T-helper 2 cell treated with Interferon-gamma antibody and Interleukin-4, amounts not matched to agents 5 μg/mL and 100 μg/mL, for 36 hours (primary cell): ENCODE measurements at places on chromosomes 1 and 21.

DNA sequence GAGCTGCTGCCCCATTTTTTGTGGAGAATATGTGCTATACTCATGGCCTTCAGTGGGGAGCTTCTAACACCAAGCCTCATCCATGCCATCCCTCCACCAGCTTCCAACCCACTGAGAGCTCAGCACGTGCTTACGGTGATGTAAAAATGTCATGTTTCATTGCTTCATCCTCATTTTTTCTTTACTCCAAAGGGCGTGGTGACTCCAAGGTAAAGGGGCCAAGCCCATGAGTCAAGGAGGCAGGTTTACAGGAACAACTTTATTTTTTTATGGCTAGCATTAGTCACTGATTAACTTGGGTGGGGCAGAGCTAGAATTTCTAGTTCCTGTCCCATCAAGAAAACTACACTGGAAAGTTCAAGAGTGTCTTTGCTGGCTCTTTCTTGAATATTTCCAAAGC lies at the start of gene C1orf226:
TSS of gene C1orf226 (plus strand) at position 346 of the 400 bp plus-strand sequence. CDS start 174 bp downstream, outside the sequence.
- no peak for DNase-seq

GRCh38 chr1:223492044-223492443 lies 98.8 kb downstream of the CCDC185 start:
- no peak for DNase-seq

DNA sequence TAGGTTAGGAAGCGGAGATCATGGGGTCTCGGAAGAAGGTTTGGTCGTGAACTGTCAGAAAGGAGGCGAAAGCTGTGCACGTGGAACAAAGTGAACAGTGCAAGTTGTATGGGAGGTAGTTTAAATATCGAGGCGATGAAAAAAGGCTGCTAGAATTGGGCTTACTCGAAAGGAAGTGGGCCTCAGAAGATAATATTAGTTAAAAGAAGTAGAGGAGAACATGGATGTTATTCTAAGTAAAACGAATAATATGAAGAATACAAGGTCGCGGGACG lies 571 bp downstream of the WDR3 start:
- no peak for DNase-seq

- DNase-seq = no peak
These were observed 115.4 kb upstream of the EDN2 start for GRCh38 chr1:41599912-41600311.

DNA sequence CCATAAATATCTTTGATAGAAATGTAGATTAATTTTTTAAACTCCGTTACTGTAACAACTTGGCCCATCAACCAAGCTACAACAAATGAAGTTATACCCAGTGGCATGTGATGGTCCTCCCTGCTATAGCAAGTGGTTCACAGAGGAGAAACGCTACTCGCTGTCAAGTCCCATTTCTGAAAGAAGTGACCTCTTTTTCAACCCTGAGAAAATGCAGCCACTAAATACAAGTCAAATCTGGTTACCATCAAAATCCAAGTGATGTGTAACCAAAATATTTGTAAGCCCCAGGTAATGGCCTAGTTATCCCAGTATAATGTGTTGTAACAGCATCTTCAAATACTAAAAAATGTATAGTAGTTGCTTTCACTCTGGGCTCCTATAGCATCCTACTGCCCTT lies 151.8 kb downstream of the MIS18A start:
- DNase-seq = no peak

DNA sequence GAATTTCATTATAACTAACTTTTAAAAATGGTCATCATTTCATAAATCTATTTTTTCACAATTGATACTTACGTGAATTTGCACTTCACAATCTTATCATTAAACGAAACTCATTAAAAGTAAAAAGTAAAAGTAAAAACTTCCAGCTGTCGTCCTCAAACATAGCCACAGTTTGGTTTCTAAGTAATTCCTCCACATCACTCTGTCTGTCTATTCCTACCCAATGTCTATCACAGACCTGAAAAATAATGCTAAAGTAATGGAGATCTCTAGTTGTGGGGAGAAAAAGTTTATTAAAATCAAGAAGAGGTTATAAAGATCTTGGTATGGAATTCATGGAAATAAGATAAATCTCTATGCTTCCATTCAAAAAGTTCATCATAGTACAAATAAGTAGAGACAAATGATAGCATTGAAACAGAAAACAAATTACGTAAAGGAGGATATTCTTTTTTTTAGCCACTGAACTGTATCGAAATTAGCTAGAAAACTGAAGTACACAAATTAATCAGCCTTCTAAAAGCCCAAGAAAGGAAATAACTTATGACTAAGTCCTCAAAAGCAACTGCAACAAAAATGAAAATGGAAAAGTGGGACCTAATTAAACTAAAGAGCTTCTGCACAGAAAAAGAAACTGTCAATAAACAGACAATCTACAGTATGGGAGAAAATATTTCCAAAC lies 148.6 kb downstream of the TIAM1 start:
- no peak for DNase-seq

DNA sequence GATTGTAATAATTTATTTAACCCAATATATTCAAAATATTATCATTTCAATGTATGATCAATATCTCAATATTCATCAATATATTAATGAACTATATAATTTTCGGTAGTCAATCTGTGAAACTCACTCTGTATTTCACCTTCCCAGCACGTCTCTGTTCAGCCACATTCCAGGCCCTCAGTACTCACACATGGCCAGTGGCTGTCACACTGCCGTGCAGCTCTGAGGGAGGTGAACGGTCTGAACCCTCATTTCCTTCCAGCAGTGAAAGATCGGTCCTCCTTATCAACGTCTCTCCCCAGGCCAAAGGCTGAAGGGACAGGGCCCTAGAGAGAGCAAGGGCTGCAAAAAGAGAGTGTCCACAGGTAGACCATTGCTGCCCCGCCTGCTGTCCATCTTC lies 39.5 kb upstream of the ZNF124 start:
- no peak for DNase-seq

GRCh38 chr1:116958110-116958509 lies 43.5 kb upstream of the CD101 start:
- no peak for DNase-seq

DNA sequence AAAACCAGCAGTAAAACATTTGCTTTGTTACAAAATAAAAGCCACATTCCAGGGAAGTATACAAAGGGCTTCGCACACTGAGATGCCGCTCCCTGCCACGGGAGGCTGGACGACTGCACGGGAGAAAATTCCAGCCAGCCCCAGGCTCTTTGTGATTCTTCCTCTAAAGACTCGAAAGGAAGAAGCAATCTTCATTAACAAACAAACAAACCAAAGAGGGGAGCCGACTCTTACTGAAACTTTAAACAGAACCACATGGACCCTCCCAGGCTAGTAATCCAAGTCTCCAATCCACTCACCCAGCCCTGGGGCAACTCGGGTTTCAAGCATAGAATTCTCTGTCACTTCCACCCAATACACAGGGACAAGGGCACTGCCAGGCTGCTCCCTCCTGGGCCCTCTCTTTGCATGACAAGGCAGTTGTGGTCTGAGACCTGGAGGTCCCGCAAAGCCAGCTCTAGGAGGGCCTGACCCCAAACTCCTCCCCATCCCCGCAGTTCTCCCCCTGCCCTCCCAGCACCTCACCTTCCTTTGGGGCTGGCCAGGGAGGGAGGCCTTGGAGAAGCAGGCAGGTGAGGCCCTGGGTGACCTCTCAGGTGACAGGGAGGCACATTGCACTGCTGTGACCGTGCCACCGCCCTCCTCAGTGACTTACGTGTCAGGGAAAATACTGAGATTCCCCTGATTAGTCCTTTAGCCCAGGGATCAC lies 26.6 kb upstream of the COL18A1 start:
- no peak for DNase-seq

DNA sequence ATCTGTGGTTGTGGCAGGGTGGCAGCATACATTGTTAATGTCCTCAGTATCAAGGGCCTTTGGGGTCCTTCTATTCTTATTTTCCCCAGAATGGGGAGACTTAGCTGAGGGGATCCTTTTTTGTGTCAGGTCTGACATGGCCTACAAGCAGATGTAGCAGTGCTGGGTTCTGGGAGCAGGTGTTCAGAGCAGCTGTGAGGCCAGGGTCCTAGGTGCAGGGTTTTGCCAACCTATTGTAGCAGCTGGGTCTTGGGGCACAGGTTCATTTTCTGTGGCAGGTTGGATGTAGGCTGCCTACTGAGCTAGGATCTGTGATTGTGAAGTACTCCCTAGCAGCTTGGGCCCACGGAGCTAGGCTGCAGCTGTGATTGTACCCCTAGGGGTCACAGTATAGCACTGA lies 60.1 kb downstream of the DIPK1A start:
- DNase-seq = no peak

- no peak for DNase-seq
These were observed 569.0 kb upstream of the ADGRL2 start for GRCh38 chr1:81231729-81232038.

GRCh38 chr1:151918819-151919610 lies 9.7 kb upstream of the THEM4 start:
- no peak for DNase-seq

GRCh38 chr1:54014009-54014629 lies 3.9 kb downstream of the LDLRAD1 start:
- no peak for DNase-seq

- no peak for DNase-seq
These were observed 3.0 kb downstream of the SLC19A1 start for GRCh38 chr21:45539046-45539795.

DNA sequence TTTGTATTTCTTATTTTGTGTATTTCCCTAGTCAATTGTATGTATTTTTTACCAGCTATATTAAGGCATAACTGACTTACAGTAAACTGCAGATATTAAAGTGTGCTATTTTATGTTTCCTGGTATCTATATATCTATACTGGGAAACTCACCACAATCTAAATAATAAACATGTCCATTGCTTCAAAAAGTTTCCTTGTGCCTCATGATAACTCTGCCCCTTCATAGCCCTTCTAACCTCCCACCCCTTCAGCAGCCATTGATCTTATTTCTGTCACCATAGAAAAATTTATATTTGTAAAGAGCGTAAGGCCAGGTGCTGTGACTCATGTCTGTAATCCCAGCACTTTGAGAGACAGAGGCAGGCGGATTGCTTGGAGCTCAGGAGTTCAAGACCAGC lies 9.3 kb upstream of the RRP15 start:
- no peak for DNase-seq

- no peak for DNase-seq
These were observed 172.2 kb downstream of the CHRM3 start for GRCh38 chr1:239558559-239558958.

DNA sequence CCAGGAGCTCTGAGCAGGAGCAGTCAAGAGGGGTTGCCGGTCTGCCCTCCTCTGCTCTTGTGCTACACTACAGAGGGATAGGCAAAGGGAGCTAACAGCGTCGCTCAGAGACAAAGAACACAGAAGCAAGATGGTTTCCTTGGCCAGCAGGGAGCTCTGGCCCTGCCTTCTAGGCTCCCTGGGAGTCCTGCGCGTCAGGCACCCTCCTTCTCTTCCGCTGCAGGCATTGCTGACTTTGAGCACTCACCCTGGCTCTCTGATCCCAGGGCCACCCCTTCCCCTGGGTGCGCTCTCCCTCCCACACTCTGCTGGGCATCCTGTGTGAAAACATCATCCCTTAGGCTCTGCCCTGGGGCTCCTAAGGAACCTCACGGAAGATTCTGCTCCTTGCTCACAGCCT lies 489 bp downstream of the TNNI1 start:
- DNase-seq = no peak

GRCh38 chr1:53047737-53048736 lies 14.0 kb upstream of the PODN start:
- no peak for DNase-seq

- no peak for DNase-seq
These were observed 323.7 kb upstream of the FAM78B start for GRCh38 chr1:166490437-166490991.

DNA sequence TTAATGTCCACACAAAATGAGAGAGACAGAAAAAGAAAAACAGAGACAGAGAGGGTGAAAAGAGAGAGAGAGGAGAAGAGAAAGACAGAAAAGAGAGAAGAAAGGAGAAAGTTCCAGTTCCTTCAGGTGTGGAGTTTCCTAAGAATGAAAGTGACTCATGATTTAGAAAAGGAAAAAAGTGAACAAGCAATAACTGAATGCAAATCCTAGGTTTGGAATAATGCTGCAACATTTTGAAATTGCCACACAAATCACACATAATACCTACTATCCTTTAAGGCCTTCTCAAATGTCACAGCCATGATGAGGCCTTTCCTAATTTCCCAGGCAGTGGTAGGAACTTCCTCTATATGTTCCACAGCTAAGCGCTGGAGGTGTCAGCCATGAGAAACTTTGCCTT lies 31.5 kb upstream of the XPR1 start:
- DNase-seq = no peak

DNA sequence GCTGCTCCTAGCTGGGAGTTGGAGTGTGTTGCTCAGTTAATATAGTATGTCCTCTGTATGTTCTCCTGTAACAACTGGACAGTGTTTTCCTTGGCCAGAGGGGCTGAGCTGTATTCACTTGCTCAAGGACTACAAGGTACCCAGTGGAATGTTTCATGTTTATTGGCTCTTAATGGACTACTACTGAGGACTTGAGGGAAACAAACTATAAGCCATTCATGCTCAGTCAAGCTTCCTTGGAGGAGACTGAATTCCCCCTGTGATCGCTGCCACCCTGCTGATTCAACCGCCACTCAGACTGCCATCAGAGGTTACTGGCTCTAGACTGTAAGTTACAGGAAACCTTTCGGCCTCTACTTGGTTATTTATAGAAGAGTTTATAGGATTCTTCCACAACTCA lies 166.6 kb downstream of the ZC3H11B start:
- no peak for DNase-seq

DNA sequence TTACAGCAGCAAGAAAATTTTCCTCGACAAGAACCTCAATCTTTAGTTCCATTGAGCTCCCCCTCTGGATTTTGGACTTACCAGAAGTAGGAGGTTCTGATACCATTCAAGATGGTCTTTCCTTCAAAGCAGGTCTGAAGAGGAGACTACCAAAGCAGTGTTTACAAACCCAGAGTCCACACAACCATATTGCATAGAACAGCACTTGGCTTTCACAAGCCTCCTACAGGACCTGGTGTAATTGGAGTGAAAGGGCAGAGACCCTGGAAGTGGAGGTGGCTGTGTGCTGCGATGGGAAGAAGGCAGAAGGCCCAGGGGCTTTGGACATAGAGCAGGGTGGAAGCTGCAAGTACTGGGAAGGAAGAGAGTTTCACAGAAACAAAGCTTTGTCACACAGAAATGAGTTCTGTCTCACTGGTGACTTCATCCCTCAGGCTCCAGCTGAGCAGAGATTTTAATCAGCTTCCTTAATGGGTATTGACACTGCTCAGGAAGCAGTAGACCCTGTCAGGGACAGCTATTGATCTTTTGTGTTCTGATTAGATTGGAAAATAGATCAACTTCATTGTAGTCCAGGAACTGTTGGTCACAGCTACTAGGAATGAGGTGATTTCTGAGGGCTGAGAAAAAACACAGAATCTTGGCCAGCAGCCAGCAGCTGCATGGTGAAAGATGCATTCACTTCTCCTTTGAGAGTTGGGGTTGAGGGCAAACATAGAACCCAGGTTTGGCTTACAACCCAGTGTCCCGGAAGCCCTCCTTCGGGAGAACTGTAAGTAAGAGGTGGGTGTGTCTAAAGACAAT lies 124.0 kb downstream of the SYT2 start:
- no peak for DNase-seq

DNA sequence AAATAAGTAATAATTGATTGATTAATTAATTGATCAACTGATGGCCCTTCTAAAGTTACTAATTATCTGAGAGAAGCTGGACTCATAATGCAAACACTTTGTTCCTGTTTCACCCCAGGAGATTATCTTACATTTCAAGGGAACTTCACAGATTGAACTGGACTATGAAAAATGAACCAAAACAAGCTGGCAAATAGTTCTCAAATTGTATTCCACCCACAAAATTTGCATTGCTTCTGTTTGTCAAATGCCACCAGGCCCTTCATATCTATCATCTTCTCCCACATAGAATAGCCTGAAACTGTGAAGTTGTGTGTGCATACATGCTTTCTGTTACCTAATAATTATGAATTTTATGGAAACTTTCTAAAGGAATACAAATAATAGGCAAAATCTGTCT lies 104.0 kb downstream of the ZNF281 start:
- no peak for DNase-seq
